ENCODE measurements at places on chromosomes 2 and 18.

GRCh38 chr2:44533508-44533907 is 171.8 kb downstream of the CAMKMT start:
- no peak for DNase-seq

DNA sequence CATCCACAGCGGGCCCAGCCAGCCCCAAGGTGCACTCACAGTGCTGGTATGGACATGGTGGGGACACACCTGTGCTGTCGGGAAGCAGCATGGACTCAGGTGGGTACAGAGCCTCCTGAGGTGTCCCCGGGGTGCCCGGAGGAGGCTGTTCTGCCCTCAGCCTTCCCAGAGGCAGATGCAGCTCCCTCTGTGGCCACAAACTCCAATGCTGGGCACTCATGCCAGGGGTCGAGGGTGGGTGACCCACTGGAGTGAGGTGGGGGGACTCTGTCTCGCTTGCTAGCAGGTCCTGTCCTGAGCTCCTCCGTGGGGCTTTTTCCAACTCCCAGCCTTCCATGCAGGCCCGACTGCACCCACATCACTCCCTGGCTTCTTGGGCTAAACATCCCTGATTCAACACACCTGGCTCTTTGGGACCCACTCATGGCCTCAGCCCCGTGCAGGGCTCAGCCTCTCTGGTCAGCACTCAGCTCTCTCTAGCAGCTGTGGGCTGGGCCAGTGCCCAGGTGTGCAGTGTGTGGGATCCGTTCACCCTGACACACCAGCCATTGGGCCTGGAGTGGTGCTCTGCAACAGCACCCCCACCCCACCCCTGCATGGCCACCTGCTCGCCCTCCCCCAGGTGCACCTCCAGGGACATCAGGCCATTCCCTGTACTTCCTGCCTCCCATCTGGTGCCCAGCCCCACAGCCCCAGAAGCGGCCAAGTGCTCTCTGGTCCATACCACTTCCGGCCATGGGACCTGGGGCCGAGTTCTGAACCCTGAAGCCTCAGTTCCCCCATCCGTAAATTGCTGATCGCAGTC is 16.0 kb downstream of the RAMP1 start:
- DNase-seq = no peak

GRCh38 chr2:10476723-10477442 is 28.8 kb upstream of the ODC1 start:
- no peak for DNase-seq

GRCh38 chr18:616380-616995 is 19.7 kb downstream of the CLUL1 start:
- no peak for DNase-seq

DNA sequence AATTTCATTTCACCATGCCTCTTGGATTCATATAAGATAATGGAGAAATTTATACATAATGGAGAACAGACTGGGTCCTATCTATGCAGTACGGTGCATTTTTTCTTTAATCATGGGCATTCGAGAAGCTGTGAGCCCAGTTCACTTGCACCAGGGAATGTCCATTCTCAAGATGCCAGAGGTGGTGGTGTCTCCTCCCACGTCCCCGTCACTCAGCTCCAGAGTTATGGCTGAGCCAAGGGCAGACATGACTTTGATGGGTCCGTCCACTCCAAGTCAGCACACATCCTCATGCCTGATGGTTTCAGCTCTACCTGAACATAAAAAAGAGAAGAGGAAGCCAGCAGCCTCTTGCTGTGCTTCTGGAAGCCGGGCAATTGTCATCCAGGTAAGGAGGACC is 42.1 kb upstream of the CREG2 start:
- no peak for DNase-seq

- no peak for DNase-seq
Measured at GRCh38 chr2:86195808-86196387, 636 bp upstream of the IMMT start.

GRCh38 chr2:127086990-127087790 is 19.8 kb downstream of the BIN1 start:
- DNase-seq = no peak

Data from activated T-cell treated with anti-CD3 and anti-CD28 coated beads for 48 hours (primary cell).